Glomerular endothelial cell (primary cell): ENCODE measurements at places on chromosomes 12 and 14. TPM values are rescaled to one million over a fixed set of nuclear protein-coding genes. Genes with fewer than 3 reads are reported as not detected.

KRT72 gene
- total RNA-seq = not detected in 2 replicates

CLIP1 gene
- 61.5 and 85.6 TPM in 2 replicates for total RNA-seq

PTCSC3 gene
- not detected in 2 replicates for total RNA-seq

COQ10A gene
- 9.2 and 15.9 TPM in 2 replicates for total RNA-seq

GPRC5A gene
- 14.9 and 18.7 TPM in 2 replicates for total RNA-seq

- DNase-seq = no peak
These were observed 14.1 kb upstream of the FAIM2 start for GRCh38 chr12:49917788-49918173.

DNA sequence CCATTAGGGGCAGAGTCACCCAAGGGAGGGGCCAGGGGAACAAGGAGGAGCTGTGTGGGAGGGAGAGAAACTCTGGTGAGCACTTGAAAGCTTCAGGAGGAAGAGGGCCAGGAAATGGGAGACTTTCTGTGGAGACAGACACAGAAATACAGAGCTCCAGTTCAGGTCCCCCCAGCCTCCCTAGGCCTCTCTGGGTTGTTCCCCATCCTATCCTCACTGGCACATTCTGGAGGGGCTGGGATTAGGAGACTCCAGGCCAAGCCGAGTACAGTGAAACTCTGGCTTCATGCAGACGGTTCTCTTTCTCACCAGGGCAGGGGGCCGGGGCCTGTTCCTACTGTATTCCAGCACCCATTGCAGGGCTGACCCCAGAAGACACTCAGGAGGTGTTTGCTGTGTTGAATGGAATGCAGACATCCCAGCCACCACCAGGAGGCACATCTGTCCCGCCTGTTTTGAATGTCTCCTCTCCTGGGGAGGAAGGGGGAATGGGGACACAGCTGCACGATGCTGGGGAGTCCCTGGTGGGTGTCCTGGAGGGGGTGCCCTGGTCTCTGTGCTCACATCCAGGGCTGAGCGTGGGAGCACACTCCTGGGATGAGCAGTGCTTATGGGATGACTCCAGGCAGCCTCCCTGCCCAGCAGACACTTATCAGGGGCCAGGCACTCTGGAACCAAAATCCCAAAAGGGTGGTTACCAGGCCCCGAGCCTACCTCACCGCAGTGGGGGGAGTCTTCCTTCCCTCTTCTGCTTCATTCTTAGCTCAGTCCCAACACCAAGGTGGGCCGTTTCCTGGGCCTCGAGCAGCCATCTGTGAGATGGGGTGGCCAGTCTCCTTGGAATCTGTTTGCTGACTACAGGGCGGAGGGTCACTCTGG, 5.5 kb upstream of the KRT84 start:
- DNase-seq = no peak

DNA sequence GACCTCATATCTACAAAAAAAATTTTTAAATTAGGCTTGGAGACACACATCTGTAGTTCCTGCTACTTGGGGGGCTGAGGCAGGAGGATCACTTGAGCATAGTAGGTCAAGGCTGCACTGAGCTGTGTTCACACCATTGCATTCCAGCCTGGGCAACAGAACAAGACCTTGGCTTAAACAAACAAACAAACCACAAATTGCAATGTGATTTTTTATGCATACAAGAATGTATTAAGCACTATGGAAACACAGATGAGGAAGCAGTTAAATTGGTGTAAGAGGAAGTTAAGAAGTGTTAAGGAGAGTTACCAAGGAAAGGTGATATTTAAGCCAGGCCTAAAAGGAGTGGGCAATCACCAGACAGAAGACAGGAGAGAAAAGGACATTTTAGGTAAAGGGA, 83.6 kb upstream of the HECTD1 start:
- no peak for DNase-seq

GRCh38 chr14:104582005-104582404, 2.4 kb downstream of the C14orf180 start:
- no peak for DNase-seq

- DNase-seq = no peak
These were observed 119.1 kb downstream of the DENND5B start for GRCh38 chr12:31471823-31472222.

GRCh38 chr14:34633742-34634141, 3.8 kb upstream of the SNX6 start:
- DNase-seq = no peak

DNA sequence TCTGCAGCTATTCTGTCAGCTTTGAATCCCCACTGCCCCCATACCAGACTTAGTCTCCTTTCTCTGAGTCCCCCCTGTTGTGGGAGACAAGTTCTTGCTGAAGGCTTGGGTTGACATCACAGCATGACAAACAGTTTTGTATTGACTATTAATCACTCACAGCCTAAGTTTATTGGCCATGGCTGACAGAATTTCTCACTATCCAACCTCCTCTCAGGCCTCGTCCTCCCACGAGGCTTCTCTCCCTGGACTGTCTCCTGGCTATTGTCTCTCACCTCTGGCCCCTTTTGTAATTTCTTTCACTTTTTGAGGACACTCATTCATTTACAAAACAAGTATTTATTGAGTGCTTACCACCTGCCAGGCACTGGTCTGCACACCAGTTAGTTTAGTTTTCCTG, 35.2 kb upstream of the DCD start:
- no peak for DNase-seq

DNA sequence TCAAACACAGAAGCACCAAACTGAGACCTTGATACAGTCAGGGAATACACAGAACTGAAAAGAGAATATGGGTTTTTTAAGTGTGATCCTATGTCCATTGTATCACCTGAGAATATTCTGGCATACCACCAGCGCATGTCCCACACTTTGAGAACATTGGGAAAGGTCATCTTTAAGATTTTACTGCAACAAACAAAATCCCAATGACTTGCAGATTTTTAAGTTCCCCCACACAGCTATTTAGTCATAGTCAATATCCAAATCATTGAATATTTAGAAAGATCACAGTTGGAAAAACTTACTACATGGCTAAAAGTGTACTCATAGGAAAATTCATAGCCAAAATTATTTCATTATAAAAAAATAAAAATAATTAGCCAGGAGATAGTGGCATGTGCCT, 54.5 kb downstream of the TRPV4 start:
- DNase-seq = no peak

DNA sequence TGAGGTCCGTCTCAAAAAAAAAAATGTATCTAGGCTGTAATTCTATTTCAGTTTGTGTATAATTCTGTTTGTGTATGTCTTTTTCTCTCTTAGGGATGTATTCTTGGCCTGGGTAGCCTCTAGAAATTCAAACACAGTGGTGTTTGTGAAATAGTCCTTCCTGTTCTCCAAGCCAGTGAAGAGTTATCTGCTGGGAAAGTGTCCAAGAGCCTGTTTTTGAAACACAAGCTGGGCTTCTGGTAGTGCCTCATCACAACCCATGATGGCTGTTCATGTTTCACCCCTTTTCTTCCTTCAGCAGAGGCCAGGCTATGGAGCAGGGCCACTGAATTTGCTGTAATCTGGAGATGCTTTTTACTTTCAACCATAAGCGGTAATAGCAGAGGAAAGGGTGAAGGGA, 14.7 kb downstream of the METTL3 start:
- no peak for DNase-seq

GRCh38 chr12:130698106-130698505, 18.0 kb downstream of the RIMBP2 start:
- DNase-seq = no peak

GRCh38 chr14:101418601-101419000, 142.7 kb upstream of the DIO3 start:
- DNase-seq = no peak

DNA sequence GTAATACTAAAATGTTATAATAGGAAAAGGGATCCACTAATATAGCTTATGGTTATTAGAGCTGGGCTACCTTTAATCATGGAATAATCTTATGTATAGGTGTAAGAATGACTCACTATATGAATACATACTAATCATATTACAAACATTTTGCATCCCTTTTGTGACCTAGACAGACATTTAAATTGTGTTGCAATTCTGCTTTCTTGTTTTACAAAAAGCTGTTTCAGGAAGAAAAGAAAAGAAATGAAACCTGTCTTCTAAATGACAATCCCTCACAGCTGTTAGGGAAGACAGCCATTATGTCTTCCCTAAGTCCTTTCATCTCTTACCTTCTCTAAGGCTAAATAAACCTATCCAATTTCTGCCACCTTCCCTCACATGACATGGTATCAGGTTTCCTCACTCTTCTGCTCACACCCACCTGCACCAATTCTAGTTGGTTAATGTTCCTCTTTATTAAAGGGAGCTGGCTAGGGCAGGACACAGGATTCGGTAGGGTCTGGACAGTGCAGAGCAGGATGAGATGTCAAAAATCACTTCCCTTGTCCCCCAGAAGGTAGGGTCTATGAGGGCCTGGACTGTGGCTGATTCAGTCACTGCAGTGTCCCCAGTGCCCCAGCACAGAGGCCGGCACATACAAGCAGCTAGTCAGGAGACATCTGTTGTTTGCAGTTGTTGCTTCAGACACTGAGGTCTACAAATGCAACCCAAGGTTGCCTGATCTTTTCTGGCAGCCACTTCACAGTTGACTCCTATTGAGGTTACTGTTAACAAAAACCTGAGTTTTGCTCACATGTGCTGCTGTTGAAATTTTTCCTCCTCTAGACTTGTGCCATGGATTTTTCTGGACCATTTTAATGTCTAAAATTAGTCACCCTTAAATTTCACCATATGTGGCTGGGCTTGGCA, 3.7 kb downstream of the DHRS7 start:
- no peak for DNase-seq

DNA sequence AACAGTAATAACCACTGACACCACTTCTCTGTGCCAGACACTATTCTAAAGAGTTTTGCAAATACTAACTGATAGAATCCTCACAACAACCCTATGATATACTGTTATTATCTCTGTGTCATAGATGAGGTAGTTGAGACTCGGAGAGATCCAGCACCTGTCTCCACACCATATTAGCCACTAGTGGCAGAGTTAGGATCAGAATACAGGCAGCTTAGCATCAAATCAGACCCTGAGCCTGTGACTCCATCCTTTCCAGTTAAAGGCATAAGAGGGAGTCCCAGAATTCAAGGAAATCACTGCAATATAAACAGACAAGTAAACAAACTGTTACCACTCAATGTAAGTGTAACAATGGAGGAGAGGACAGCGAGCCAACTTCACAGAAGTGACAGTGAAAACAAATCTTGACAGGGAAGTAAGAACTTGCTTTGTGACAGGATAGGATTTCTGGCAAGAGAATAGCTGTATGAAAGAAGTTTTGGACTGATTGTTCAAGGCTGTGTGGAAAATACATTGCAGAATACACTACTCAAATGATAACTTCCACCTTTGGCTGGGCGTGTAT, 11.7 kb upstream of the NAP1L1 start:
- DNase-seq = no peak

- no peak for DNase-seq
These were observed 1104.1 kb upstream of the TMEM132C start for GRCh38 chr12:127162902-127163301.

DNA sequence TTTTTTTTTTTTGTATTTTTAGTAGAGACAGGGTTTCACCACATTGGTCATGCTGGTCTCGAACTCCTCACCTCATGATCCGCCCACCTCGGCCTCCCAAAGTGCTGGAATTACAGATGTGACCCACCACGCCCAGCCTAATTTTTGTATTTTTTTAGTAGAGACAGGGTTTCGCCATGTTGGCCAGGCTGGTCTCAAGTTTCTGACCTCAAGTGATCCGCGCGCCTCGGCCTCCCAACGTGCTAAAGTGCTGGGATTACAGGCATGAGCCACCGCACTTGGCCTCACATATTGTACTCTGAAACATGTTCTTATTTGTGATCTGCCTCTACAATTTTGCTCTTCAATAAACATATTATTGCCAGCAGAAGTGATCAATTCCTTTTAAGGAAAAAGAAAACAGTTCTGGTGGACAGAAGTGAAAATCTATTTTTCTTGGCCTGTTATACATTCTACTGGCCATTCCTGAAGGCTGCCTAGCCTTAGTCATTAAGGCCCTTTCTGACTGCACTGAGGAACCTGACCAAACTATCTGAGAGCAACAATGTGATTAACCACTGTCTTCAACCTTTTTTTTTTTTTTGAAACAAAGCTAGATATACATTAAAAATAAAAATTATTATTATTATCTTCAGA, 36.1 kb downstream of the SNX6 start:
- DNase-seq = no peak

DNA sequence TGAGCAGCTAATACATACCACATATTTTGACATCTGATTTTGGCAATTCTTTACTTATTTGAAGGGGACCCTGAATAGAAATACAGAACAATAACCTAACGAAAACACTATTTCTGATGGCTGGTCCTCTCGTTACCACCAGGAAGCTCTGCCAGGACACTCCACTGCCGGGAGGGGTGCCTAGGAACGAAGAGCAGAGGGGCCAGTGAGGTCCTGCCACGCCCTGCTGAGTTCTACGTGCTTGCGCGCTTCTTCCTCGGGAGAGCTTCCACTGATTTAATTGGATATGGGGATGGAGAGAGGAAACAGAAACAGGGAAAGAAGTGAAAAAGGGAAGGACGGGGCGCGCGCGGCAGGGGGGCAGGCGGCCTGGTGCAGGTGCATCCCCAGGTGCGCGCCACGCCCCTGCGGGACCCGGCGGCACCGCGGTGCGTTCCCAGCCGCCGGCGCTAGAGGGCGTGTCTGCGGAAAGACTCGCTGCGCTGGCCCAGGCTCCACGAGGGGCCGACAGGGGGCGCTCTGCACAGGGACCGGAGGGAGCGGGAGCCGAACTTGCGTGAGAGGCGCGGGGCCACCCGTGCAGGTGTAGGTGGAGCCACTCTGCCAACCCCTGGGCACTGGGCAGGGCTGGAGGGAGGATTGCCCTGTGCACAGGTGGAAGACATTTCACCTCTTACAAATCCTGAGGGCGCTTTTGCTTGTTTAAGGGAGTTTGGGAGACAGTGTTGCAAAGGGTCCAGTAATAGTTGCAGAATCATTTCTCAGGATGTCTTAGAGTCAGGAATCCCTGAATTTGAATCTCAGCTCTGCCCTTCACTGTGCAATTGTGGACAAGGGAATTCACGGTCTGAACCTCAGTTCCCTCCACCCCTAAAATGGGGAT, 986.3 kb upstream of the TMEM132C start:
- no peak for DNase-seq

DNA sequence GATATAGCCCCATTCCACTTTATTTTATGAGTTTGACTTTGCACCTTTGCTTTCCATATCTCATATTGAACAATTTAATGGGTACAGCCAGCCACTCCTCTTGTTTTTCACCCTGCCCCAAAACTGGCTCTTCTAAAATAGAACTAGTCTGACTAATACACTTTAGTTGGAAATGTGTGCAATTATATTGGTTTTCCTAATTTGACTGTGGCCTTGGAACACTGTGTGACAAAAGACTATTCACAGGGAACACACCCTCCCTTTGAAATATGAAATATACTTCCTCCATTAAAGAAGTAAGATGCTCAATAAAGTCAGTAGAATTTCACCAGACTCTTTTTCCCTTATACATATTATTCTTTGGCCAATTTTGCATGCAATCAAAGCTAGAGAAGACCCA, 218.6 kb upstream of the DCN start:
- DNase-seq = no peak

GRCh38 chr12:29148911-29149690, at the start of gene FAR2:
FAR2 (plus strand) TSS chr12:29149278; CDS start chr12:29270450, 121,172 bp downstream.
- no peak for DNase-seq

GRCh38 chr12:125049093-125049458, 16.2 kb upstream of the AACS start:
- DNase-seq = no peak

- DNase-seq = no peak
These were observed 12.4 kb upstream of the ETFBKMT start for GRCh38 chr12:31647086-31647491.
